ENCODE measurements at places on chromosomes 12 and 14.

DNA sequence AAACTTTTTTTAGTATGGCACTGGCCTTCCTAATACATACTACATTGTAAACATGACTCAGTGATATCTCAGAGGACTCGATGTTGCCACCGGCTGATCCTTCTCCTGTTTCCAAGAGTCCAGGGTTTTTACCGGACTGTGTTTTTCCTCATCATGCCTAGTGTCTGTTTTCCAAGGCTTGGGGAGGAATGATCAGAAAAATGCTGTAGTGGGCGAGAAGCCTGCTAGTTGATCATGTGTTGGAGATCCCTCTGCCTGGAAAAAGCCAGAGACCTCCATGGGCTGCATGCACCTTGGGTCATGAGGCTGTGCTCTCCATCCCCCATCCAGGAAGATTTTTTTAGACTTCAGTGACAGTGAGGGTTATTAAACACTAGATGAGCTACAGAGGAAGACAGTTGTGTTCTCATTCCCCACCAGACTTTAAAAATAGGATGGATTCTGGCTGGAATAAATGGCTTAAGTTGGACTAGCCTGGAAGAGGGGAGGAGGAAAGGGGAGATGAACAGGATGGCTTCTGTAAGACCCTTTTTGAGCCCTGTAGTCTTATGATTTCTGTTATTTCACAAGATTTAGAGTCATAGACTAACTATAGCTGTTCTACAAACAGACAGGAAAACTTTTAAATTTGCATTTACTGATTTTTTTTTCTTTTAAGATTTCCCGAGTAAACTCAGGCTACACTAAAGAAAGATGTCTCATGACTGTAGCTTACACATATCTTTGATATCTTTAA, 145.7 kb downstream of the SAMD4A start:
- DNase-seq: no peak

GRCh38 chr14:76834241-76834661, 8.0 kb downstream of the LRRC74A start:
- DNase-seq: no peak

- no peak for DNase-seq
Observed at GRCh38 chr14:92595267-92595666, 81.7 kb downstream of the RIN3 start.

DNA sequence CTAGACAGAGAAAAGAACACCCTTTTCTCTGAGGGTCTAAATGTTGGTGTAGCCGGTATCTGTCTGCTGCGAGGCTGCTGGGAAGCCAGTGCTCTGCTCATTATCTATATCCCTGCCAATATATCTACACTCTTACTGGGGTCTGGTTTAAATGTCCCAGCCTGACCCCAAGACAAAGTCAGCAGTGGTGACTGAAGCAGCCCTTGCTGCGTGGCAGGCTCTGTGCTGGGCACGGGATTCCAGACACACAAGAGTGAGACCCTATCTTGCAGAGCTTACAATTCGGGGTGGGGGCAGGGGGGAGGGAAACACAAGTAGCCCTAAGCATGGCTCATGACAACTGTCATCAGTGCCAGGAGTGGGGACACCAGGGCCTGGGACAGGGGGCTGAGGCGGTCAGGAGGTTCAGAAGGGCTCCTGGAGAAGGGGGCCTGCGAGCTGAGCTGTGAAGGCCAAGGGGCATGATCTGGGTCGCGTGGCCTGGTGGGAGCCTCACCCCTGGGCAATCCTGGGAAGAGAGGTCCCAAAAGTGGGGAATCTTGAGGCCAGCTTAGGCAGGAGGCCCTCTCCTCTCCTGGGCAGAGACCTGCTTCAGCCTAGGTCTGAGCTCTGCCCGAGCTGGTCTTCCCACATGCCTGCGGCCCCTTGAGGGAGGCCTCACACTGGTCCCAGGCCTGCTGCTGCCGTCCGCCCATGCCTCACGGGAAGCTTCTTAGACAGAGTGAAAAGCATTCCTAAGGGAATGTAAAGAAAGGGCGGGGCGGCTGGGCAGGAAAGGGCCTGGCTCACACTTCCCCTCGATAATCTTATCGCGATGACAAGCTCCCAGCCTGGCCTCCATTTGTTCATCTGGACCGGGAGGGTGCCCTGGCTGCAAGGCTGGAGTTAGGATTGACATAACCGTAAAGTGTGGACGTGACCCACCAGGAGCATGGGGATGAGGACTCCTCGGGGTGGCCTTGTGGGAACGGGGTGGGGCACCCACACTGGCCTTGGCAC, 7.3 kb upstream of the RCOR1 start:
- no peak for DNase-seq

- no peak for DNase-seq
Observed at GRCh38 chr12:124153392-124153791, 141.5 kb upstream of the RFLNA start.

DNA sequence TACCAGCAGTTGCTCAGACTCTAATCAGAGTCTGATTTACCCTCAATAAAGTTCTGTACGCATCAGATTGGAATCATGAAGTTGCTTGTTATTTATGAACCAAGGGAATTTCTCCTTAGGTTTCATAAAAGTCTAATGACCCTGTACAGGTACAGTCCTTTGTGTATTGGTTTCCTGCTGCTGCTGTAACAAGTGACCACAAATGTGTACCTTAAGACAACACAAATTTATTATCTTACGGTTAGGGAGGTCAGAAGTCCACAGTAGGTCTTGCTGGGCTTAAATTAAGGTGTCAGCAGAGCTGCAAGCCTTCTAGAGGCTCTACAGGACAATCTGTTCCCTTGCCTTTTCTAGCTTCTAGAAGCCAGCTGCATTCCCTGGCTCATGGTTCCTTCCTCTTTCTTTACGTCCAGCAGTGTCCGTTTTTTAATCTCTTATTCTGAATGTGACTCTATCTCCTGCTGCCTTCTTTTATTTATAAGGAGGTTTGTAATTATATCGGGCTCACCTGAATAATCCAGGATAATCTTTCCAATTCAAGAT, 6.7 kb upstream of the DERA start:
- no peak for DNase-seq

DNA sequence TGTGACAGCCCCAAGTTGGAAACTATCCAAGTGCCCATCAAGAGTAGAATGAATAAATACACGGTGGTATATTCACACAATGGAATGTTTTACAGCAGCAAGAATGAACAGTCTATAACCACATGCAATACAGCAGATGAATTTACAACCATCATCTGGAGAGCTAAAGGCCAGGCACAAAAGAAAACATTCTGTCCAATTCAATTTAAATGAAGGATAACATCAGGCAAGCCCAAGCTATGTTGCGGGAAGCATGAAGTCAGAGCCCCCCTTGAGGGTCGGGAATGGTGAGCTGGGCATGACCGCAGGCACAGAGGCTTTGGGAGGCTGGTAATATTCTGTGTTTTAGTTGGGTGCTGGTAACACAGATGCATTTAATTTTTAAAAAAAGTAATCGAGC, 76.0 kb downstream of the SYNE3 start:
- DNase-seq: no peak

- DNase-seq: no peak
Observed at GRCh38 chr12:94592080-94592479, 58.3 kb downstream of the TMCC3 start.

- DNase-seq: no peak
Observed at GRCh38 chr12:11836282-11837151, 187.0 kb downstream of the ETV6 start.

- no peak for DNase-seq
Observed at GRCh38 chr14:54653712-54654469, 87.0 kb downstream of the SAMD4A start.
